ENCODE measurements at places on chromosomes 13 and 19.

DNA sequence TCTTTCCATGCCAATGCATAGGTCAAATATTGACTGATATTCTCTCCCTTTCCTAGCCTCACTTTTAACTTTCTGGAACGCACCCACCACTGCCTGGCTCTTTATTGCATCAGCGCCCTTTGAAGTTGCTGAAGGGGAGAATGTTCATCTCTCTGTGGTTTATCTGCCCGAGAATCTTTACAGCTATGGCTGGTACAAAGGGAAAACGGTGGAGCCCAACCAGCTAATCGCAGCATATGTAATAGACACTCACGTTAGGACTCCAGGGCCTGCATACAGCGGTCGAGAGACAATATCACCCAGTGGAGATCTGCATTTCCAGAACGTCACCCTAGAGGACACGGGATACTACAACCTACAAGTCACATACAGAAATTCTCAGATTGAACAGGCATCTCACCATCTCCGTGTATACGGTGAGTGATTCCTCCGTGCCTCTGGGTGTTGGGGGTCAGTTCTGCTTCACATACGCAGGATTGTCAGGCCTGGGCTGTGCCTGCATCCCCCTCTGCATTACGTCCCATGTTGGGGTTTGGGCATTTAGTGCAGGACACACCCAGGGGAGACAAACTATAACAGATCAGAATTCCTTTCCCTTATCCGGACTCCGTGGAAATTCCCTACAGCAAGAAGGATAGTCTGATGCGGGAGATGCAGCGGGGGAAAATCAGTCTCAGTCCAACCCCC is 1.3 kb downstream of the CEACAM21 start:
- no peak for DNase-seq

DNA sequence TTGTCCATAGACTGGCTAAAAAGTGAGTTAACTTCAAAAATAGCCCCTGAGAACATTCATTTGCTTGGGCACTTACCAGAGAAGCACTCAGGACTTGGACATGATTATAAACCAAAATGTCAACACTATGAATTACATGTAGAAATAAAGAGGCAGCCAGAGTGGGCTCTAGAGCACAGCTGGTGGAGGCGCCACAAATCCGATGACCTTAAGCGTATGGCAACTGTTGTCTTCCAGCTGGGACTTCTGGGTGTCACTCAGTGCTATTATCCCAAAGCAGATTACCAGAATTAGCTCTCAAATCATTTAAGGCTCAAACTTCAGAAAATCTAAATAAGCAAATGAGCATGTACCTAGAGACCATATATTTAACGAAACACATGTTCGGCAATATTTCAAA is 1255.5 kb upstream of the SLC10A2 start:
- no peak for DNase-seq

GRCh38 chr13:26895808-26896466 is 135.4 kb upstream of the GPR12 start:
- no peak for DNase-seq

- DNase-seq, result no peak
These were observed 252.6 kb upstream of the TSHZ3 start for GRCh38 chr19:31601855-31602254.

DNA sequence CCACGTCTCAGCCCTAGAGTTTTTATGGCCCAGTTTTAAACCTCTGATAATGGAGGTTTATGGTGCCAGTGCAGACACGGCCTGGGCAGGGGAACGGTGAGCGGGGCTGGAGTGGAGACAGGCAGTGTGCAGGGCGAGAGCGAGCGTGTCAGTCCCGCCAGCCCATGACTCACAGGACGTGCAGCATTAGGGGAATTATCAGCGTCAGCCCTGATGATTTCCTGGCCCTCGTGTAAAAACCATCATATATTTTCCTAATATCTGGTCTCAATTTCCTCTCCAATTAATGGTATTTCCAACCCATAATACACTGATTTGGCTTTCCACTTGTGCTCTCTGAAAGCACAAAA is 104.6 kb upstream of the VSTM2B start:
- DNase-seq, result no peak

- no peak for DNase-seq
These were observed 18.6 kb downstream of the DOCK9 start for GRCh38 chr13:98959291-98959690.

DNA sequence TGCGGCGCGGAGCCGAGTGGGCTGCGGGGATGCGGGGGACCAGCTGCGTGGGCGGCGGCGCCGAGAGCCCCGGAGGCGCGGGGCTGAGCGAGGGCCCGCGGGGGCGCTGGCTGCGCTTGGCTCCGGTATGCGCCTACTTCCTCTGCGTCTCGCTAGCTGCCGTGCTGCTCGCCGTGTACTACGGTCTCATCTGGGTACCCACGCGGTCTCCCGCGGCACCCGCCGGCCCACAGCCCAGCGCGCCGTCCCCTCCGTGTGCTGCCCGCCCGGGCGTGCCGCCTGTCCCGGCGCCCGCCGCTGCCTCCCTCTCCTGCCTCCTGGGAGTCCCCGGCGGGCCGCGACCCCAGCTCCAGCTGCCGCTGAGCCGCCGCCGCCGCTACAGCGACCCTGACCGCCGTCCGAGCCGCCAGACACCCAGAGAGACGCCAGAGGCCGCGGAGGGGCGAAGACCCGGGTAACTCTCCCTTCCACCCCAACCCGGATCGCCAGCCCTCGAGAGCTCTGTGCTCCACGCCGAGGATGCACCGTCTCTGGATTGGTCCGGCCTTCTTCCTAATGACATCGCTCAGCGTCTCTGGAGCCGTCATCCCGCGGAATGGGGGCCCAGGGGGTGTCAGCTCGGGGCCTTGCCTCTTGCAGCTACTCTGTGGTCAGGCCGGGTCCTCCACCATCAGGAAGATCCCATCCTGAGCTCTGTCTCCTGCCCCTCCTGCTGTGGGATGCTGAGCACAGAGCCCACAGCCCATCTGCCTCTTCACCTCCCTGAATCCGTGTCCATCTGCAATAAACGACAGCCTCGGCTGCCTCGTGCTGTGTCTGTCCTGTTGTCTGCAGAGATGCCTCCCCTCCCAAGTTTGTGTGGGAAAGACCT is 441 bp downstream of the INAFM1 start:
- peak; percentile 19 for DNase-seq

GRCh38 chr13:112626124-112626523 is 38.2 kb upstream of the TUBGCP3 start:
- no peak for DNase-seq

All from activated CD4-positive, alpha-beta T cell treated with anti-CD3 and anti-CD28 coated beads, Interleukin-2, amount 50 U/mL, for 48 hours (primary cell).